Immature natural killer cell (primary cell): ENCODE measurements at places on chromosomes 3 and 15.

DNA sequence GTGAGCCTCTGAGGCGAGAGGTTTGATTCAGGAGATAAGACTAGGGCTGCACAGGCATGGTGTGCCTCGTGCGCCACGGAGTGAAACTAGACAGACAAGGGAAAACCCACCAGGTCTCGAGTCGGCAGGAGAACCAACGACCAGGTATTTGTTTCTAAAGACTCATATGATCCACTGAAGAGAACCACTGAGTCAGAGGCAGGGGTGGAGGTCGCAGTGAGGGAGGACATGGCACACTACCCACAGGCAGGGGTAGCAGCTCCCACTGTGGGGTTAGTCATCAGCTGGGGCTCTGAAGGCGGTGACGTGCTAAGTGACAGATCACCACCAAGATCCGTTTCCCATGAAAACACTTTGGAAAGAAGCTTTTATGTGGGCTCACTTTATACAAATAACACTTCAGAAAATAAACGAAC, 45.7 kb downstream of the CHSY1 start:
- peak; percentile 17 for DNase-seq

DNA sequence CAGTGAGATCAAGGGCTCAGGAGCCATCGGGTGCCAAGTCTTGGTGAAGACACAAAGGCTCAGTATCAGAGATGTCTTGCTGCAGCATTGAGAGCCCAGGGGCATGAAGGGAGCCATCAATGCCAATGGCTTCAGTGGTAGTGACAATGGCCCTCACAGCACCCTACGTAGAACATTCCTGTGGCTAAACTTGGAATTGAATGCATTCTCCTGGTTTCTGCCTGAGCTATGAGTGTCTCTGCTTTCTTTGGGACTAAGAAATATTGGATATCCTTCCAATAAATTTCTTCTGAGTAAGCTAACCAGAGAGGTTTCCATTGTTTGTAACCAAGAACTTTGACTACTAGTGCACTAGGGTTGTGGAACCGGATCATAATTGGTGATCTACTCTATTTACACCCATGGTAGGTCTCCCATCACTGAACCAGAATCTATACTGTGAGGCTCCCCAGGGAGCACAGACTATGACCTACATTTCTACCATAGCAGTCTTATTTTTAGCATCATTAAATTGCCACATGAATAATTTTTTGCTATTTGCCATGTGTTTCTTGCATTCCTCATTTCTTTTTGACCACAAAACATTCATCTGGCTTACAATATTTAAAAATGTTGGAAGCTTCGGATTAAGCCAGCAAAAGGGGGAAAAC, 31.6 kb upstream of the PDZRN3 start:
- no peak for DNase-seq

- no peak for DNase-seq
These were observed 473.6 kb downstream of the ROBO2 start for GRCh38 chr3:77513542-77513941.

- no peak for DNase-seq
These were observed 24.5 kb downstream of the ESYT3 start for GRCh38 chr3:138458774-138459499.

DNA sequence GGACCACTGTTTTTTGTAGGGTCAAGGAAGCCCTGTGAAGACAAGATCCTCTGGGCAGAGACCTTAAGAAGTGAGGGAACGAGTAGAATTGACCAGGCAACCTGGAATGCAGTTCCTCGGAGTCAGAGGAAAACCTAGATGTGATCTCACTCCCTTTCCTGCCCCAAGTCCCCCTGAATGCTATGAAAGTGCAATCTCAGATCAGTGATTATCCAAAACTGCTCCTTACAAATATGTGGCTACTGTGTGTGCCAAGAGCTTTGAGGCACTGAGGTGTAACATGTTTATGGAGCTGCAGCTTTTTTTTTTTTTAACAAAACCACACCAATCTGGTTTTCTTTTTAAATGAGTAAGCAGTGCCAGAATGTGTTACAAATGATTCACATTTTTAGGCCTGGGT, 35.8 kb downstream of the THSD4 start:
- DNase-seq: no peak

DNA sequence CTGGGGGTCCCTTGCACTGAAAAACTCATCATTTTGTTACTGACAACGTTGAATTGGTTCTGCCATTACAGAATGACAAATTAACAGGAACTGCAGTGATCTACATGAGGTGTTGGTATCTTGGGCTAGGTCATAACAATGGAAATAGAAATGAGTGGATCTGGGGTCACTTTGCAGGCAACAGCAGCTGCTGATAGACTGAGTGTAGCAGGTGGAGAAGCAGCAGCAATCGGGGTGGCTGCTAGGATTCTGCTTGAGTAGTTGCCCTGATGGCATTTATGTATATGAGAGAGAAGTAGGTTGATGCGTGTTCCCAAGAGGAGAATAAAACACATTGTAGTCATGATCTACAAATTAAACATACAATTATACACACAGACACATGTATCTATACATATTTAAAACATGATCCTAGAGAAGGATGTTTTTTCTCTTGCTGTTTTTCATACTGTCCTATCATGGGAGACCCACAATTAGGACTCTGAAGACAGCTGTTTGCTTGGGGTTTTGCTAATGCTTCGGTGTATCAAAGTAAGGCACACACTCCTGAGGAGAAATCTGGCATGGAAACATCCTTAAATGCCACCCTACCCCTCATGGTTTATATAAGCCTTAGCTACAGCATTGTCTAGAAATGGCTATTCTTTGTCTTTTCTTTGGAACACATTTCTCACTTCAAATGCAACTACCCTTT, 15.8 kb upstream of the THBS1 start:
- DNase-seq: no peak

GRCh38 chr15:43998607-43999006, 171.8 kb downstream of the WDR76 start:
- DNase-seq: no peak

DNA sequence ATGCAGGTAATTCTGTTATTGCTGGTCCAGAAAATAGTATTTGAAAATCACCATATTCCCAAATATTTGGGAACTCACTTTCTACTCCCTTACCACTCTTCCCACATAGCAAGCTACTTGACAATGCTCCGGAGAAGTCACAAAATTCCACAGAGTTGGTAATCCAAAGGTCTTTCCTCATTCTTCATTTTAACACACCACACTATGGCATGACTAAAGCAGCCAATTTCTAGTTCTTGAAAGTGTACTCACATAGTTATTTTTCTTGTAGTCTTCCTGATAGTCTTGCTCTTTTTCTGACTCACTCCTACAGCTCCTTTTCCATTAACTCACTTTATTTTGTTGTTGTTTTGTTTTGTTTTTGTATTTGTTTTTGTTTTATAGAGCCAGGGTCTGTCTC, 67.2 kb downstream of the MYO9A start:
- no peak for DNase-seq

DNA sequence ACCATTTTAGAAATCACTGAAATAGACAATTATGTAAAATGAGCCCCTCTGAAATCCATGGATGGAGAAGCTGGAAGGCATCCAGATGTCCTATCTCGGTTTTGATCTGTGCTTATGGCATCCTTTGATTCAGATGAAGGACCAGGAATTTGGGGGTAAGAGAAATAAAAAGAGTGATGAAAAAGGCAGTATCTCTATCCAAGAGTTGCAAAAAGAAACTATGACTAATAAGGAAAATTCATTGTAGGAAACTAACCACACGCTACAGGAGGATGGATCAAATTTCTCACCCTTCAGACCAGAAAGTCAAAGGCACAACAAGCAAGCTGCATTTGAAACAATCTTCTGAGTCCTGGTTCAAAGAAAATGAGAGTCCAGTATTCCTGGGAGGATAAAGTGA, 34.8 kb downstream of the SRGAP3 start:
- no peak for DNase-seq

- DNase-seq: no peak
These were observed 160.7 kb downstream of the OR4M2 start for GRCh38 chr15:22240986-22241385.
